ENCODE measurements at places on chromosomes 11 and 22.

GRCh38 chr11:72927380-72927779, 113.2 kb downstream of the ATG16L2 start:
- no peak for DNase-seq

- no peak for DNase-seq
Measured at GRCh38 chr11:124109377-124109776, 5.9 kb upstream of the VWA5A start.

DNA sequence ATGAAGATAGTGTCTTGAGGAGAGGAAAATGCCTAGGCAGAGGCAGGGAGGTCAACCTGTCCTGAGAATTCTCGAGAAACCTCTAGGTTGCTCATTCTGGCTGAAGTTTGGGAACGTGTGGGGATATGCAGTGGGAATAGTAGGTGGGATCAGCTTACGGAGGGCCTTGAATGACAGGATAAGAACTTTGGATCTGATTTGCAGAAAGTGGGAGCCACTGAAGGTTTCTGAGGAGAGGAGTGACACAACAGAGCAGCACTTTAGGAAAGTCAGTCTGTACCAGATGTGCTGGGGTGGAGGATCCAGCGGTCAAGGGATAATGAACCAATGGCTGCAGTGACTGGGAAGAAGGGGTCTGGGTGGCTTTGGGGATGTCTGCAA, 2.4 kb downstream of the CD82 start:
- DNase-seq = no peak

DNA sequence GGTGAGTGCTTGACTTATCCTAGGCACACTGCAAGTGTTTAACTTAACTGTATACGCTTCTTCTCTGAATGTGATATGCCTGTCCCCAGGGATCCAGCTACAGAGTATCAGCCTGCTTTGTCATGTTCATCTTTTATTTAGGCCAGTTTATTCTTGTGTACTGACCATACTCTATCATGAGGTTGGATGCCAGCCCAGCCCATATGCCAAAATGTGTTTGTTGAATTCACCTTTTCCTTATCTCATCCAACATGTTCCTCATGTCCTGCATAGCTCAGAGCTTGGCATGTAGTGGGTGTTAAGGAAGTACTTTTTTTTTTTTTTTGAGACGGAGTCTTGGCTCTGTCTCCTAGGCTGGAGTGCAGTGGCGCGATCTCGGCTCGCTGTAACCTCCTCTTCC, 116.2 kb downstream of the NCAM1 start:
- DNase-seq = no peak

DNA sequence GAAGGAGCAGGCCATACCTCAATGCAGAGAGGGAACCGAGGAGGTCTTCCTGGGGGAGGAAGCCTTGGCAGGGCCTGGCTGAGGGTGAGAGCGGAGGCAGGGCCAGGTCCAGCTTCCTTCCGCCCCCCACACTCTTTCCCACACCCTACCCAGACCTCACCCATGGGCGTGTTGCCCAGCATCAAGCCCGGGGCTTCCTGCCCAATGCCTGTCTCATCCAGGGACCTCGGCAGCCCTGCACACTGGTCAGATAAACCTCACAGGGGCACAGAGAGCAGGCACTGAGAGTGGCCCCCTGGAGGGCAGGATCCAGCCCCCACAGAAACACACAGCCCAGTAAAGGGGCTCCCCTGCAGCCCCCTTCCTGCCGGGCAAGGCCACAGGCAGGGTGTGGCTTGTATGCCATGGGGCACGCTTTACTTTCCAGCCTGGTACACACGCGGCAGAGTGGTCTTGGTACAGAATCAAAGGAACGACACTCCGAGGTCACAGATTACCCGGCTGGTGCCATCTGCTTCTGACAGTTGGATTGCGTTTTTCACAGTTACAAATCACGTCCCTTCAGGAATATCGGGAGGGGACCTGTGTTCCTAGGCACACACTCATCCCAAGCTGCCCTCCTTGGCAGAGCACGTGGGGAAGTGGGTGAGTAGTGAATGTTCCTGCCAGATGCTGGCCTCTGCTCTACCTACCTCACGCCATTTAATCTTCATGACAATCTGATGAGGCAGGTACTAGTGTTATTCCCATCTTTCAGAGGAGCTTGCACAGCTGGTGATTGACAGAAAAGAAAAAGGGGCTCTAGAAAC, 20.0 kb upstream of the CD5 start:
- DNase-seq = no peak

GRCh38 chr11:42257534-42257933, 798.1 kb upstream of the LRRC4C start:
- no peak for DNase-seq

GRCh38 chr11:123581651-123582399, 72.6 kb downstream of the SCN3B start:
- no peak for DNase-seq

DNA sequence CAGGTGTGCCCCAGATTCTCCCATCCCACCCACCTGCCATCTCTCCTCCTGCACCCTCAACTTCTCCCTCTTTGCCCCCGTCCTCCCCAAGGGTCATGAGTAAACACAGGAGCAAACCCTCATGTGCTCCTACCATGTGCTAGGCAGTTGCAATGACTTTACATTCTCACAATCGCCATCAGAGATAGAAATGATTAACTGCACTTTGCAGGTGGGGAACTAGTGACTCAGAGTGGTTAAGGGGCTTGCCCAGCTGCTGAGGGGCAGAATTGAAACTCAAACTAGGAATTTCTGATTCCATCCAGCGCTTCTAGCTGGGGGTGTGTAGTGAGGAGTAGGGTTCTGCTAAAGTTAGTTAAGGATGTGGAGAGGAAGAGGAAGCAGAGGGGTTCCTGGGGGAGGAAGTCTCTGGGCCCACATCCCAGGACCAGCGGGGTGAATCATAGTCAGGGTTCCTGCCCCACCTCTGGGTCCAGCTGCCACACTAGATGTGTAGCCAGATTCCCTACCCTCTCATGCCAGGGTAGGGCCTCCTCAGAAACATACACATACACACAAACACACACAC, 16.0 kb upstream of the PRG2 start:
- DNase-seq = no peak

DNA sequence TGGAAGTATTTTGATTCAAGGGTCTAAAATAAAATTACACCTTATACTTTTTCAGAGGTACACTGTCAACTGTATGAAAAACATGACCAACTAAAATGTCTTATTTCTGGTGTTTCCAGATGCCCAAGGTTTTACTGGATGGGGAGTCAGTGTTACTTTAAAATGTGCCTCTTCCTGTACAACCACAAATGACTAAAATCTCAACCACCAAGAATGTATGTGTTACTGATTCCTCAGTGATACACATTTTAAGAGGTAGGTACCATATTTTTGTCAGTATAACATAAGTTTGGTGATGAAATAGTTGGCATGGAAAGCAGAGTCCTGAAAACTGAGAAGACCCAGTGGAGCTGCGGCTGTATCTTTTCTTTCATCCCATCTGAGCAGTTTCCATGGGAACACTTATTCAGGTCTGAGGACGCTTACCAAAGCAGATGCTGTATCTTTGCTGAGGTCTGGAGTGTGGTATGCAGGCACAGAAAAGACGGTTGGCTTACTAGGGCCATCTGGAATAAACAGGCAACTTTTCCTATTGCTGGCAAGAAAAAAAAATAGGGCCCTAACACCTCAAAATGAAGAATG, 21.2 kb upstream of the TP53AIP1 start:
- DNase-seq = peak; percentile 10

DNA sequence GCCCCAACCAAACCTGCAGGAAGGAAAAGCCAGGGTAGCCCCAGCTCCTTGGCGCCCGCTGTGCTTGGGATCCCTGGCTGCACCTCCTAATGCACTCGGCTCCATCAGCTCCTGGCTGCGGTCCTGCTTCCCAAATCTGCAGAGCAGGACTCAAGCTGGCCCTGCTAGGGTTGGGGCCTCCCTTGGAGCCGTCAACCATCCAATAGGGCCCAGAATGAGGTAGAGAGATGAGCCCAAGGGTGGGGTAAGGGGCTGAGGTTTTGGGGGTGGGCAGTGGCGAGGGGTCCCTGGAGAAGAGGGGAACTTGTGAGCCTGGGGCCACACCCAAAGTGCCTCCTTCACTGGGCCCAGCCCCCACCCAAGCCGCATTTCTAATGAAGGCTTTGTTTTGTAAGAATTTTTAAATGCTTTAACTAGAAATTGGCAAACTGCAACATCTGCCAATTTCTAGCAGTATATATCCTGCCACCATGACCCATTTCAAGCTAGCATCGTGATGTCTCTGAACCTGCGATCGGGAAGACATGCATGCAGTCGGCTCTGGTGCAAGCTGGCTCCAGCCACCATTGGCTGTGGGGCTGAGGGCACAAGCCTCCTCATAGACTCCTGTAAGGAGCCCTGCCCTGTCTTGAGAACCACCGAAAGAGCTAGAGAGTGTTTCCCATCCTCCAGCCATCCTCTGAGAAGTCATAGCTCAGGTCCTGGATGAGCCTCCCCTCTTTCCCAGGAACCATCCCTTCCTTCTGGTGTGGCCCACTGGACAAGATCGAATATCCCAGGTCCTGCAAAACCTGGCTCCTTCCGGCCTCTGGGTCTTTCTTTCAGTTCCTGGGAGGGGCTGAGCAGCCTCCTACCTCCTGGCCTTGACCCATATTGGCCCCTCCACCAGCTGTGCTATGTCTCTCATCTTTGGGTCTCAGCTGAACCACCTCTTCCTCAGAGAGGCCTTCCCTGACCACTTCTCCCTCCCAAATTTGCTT, 15.5 kb downstream of the C1QTNF6 start:
- no peak for DNase-seq

DNA sequence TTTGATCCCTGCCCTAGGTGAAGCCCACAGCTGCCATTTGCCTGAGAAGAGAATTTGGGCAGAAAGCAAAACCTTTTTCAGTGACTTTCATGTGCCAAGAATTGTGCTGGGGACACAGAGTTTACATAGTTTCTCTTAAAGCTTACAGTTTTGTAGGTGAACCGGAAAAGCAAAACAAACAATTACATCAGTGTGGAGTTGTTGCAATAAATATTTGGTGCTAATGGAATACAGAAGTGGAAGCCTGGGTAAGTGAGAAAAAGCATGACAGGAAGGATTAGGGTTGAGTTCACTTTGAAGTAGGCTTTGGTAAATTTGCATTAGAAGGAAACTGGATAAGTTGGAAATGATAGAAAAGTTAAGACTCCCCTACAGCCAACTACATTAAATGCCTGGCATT, 82.7 kb downstream of the RASSF10 start:
- DNase-seq = no peak

- peak; percentile 68 for DNase-seq
Measured at GRCh38 chr22:50252082-50253045, 1.3 kb upstream of the HDAC10 start.

- DNase-seq = no peak
Measured at GRCh38 chr22:50302564-50302963, 4.9 kb downstream of the PLXNB2 start.

DNA sequence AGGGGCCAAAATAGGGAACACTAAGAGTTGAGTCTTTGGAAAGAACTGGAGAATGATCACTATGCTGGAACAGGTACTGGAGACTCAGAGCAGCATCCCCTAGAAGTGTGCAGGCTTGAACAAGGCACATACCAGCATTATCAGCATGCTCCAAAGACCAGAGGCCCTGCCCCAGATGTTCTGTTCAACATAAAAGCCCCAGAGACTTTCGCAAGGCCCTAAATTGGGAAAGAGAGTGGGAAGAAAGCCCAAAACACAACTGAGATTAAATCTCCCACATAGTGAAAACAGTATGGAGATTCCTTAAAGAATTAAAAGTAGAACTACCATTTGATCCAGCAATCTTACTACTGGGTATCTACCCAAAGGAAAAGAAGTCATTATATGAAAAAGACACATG, 9.4 kb downstream of the CNGA4 start:
- DNase-seq = no peak

GRCh38 chr11:72189455-72190250, 2.3 kb upstream of the FOLR1 start:
- no peak for DNase-seq

DNA sequence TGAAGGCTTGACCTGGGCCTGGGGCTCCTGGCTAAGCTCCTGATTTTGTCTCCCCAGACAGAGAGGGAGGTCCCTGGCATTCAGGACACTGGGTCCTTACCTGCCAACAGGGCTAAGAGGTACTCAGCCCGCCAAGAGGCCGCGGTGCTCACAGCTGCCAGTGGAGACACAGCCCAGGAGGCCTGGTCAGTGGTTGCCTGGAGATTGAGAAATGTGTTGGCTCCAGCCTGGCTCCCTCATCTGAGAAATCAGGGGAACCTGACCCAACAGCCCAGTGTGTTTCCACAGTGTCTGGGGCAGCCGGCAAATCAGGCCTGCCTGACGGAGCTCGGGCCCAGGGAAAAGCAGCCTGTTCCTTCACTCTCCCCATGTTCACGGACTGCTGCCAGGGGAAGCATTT, 79.4 kb upstream of the NAV2 start:
- no peak for DNase-seq

DNA sequence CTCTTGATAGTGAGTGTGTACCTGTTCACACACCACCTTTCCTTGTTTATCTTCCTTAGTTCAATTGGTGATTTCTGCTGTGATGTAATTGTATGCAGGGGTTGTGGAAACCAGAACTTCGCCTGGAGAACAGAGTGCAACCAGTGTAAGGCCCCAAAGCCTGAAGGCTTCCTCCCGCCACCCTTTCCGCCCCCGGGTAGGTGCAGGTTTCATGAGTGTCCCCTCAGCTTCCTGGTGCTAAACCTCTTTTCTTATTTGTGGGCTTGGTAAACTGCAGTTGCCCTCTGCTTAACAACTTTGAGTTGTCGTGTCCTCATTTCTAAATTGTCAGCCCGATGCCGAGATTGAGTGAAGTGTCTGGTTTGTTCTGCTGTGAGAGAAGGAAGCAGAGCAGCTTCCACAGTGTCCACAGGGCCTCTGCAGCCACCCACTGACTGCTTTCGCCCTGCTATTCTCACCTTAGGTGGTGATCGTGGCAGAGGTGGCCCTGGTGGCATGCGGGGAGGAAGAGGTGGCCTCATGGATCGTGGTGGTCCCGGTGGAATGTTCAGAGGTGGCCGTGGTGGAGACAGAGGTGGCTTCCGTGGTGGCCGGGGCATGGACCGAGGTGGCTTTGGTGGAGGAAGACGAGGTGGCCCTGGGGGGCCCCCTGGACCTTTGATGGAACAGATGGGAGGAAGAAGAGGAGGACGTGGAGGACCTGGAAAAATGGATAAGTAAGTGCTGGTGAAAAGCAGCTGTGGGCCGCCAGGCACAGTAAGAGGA, 7.1 kb upstream of the GAS2L1 start:
- DNase-seq = no peak

DNA sequence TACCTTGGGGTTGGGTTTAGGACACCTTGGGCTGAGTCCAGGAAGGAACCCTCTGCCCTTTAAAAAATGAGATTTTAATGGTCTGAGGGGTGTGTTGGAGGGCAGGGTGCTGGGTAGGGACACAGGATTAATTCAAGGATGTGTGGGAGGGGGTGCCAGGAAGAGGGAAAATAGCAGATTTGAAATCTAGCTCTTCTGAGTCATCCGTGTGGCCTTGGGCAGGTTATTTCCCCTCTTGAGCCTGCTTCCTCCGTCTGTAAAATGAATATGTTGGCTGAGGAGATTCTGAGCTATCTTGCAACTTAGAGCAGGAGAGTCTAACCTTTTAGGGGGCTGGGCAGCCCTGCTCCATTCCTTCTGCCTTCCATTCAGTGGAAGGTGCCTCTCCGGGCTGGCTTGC, 3.0 kb downstream of the TSPAN18 start:
- no peak for DNase-seq

GRCh38 chr22:19118329-19118880, 3.8 kb downstream of the DGCR2 start:
- no peak for DNase-seq
